ENCODE measurements at places on chromosomes 4 and X. TPM values are rescaled to one million over a fixed set of nuclear protein-coding genes. Genes with fewer than 3 reads are reported as not detected.

DNA sequence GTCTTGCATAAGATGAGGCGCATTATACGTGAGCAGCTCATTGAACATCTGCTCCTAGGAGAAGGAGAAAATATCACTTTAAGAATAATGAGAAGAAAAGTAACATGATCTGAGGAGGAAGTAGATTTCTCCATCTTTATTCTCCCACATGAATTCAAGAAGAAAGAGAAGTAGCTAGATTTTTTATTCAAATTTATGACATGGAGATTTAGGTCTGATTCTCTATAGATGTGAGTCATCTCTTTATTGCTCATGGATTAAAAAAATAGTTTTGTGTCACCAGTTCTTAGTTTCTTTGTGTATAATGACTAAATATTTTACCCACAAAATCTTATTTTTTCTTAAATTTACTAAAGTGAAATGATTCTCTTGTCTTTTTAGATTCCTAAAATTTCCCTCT lies 40.4 kb downstream of the HPGDS start:
- DNase-seq = no peak

- no peak for DNase-seq
Measured at GRCh38 chrX:65697915-65698796, 30.7 kb downstream of the MSN start.

DNA sequence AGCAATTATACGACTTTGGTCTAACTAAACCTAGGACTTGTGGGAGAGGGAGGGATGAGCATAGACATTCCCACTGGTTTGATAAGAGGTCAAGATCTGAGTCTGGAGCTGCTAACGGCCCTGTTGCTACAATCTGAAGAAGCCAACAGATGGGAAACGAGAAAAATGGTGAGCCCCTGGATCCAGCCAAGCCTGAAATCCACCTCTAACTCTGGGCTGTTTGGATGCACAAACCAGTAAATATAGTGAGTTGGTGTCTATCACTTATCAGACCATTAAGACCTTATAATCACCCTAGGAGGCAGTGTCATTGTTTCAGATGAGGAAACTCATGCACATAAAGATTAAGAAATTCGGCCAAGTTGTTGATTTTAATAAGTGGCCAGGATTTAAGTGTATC lies 50.5 kb downstream of the ADGRA3 start:
- no peak for DNase-seq

GRCh38 chr4:146521541-146522097 lies at the start of gene SLC10A7:
Gene SLC10A7 (minus strand): TSS chr4:146521940. CDS start chr4:146521717, 223 bp downstream.
- peak; percentile 89 for DNase-seq

GRCh38 chr4:153154007-153154975 lies 50.0 kb upstream of the TRIM2 start:
- DNase-seq = no peak

DNA sequence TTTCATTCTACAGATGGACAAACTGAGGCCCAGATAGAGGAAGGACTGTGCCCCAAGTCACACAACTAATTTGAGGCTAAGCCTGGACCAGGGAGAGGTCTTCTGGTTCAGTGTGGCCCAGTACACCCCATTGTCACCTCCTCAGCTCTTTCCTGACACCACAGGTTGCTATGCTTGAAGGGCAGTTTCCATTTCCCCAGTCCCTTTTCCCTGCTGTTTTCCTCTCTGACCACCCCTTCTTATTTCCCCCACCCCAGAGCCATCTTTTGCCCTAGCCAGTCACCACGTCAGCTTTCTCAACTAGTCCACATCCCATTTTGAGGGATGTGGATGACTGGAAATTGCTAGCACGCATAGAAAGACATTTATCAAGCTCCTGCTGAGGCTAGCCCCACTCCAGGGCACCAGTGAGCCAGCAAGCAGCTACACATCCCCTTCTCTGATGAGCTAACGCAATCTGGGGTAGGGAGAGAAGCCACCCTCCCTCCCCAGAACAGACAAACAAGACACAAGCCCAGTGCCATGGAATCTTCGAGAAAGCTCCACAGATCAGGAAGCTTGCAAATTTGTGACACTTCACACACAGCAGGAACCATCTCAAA lies 1.3 kb downstream of the GABRE start:
- no peak for DNase-seq

DNA sequence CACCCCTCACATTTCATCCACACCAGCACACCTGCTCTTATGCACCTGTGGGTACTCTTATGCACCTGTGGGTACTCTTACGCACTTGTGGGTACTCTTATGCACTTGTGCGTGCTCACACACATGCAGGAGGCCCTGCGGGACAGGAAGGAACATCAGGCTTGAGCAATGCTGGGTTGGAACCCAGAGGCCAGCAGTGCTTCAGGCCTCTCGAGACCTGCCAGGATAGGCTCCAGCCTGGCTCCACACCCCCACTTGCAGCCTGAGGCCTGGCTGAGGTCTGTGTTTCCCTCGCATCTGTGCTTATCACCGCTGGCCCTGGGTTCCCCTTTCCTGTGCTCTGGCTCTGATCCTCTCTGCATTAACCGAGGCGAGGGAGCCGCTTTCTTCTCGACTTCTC lies 34.7 kb downstream of the SORCS2 start:
- DNase-seq = no peak

DNA sequence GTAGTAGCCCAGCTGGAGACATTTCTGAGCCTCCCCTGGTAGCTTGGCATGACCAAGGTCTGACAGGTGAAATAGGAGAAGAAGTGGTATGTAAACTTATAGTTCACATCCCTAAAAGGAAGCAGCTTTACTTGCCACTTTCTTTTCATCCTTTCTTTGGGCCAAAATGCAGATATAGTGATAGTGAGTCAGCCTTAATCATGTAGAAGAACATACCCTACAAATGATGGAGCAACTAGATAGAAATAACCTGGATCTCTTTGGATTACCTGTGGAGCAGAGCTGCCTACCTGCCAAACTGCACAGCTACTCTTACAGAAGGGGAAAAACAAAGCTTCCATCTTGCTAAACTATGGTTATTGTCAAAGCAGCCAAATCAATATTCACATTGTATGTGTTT lies 106.7 kb upstream of the LCORL start:
- DNase-seq = no peak

DNA sequence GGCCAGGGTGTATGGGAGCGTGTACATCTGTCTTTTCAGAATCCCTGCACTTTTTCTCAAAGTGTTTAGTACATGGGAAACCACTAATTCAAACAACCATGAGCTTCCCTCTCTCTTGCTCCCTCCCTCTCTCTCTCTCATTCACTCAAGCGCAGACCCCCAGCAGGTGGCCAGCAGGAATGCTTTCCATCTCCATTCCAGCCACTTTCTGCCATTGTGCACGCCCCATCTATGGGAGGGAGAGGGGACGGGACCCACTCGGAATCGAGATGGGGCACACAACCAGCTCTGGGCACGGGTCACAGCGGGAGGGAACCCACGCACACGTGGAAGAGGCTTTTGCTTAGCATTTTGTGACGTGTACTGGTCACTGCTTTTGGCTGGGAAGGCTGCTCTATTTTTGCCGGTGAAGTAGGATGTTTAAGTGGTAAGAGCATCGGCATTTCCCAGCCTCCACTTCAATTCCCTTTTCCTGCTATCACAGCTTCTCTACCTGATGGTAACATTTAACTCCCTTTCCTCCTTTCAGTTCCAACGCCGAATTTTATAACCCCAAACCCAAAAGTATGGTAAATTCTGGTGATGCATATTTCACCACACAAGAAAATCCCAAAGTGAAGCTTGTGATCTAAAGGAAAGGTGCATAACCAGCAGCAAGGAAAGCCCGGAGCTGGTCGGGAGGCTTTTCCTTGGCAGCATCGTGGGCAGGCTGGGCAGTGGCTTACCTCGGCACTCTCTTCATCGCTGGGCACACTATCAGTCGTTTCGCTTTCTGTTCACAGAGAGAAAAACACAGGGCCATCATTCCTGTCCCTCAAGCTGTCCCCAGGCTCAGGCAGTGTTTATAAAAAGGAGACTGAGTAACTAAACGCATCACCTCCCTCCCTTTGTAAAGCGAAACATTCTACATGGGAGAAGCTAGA lies 84.1 kb downstream of the IRF2 start:
- DNase-seq = no peak

DNA sequence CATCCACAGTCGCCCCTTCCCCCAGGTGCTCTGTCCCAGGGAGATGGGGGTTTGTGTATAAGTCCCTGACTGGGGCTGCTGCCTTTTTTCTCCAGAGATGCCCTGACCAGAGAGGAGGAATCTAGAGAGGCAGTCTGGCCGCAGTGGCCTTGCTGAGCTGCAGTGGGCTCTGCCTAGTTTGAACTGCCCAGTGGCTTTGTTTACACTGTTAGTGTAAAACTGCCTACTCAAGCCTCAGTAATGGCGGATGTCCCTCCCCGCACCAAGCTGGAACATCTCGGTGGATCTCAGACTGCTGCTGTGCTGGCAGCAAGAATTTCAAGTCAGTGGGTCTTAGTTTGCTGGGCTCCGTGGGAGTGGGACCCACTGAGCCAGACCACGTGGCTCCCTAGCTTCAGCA lies 102.6 kb upstream of the GIMD1 start:
- DNase-seq = no peak

- no peak for DNase-seq
Measured at GRCh38 chrX:130485870-130486269, 84.1 kb downstream of the RBMX2 start.

DNA sequence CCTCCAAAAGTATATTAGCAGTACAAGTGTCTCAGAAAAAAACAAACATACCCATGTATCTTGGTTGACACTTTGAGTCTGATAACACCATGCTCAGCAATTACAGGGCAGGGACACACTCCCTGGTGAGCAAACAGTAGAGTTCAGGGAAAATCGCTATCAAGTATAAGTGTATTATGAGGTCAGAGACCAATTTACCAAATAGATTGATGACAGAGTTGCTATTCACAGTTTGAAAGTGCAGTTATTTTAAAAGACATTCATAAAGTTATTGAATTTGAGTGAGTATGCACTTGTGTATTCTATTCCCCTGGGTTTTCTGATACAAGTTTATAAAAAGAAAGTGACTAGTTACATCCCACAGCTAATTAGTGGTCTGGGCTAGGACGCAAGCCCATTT lies 10.2 kb upstream of the LONRF3 start:
- no peak for DNase-seq

GRCh38 chr4:90598741-90599140 lies 471.5 kb downstream of the CCSER1 start:
- no peak for DNase-seq

DNA sequence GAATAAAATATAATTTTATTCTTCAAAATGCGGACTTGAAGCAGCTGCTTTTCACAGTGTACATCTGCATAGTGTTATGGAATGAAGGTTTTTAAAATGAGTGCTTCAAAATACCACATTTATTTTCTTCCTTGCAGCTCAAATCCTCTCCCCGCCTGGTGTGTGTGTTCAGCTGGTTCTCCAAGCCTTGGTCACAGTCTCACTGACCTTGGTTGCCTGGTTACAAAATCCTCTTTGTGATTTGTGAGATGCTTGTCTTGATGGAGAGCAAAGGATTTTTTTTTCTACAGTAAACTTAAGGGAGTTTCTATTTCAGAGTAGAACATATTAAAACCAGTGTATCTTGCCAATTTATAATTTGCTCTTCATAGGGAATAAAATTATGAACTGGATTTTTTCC lies 139.2 kb downstream of the PCDH18 start:
- no peak for DNase-seq

DNA sequence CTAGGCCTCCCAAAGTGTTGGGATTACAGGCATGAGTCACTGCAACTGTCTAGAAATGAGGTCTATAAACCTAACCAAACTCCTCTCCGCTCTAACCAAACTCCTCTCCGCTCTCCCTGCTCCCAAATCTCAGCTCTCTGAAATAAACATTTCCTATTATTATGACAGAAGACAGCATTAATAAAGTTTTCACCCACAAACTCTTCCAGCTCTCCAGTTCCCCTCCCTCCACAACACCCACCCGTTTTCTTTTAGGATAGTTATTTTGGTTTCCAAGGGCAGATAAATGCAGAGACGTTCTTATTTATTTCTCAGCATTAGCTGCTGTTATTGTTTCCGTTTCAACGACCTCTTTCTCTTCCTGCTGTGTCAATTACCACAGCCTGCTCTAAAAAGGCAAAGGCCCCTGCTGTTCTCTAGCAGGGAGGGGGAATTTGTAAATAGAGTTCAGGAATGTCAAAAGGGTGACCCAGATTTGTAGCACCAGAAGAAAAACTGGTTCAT lies 13.3 kb upstream of the SCD5 start:
- no peak for DNase-seq

- DNase-seq = no peak
Measured at GRCh38 chr4:150329373-150329772, 251.1 kb downstream of the DCLK2 start.

- DNase-seq = peak; percentile 85
Measured at GRCh38 chr4:81565142-81565870, 93.6 kb upstream of the RASGEF1B start.

DNA sequence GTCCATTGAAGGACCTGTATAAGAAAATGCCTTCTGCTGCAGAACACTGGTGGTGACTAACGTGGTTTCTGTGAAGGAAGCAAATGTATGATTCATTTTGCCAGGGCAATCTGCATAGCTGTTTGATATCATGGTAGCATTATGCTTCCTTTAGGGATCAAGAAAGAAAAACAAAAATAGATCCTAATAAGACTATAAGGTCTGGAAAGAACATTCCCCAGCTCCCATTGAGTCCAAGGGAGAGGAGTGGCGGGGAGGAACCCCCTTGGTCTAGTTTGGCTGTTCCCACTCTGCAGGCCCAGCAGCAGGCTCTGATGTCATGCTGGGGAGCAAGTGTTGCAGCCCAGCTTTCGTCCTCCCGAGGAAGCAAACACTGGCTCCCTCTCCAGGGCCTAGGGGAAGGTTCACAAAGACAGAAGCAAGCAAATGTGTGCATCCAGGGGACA lies 154.5 kb upstream of the GALNT7 start:
- no peak for DNase-seq

- no peak for DNase-seq
Measured at GRCh38 chr4:140857111-140857510, 100.9 kb upstream of the TBC1D9 start.

HS3ST1 gene
- not detected for total RNA-seq

CCNB3 gene
- 0.89 TPM for total RNA-seq

EXOC1L gene
- total RNA-seq = not detected

ZNF711 gene
- 2.6 TPM for total RNA-seq

BMP3 gene
- 0.70 TPM for total RNA-seq

ZBTB33 gene
- 29.3 TPM for total RNA-seq

FAM47C gene
- total RNA-seq = not detected

RASGEF1B gene
- total RNA-seq = 106 TPM

Measured in suprapubic skin (tissue), 4 donors.